ENCODE measurements at places on chromosomes 2 and 18.
A peak's percentile ranks its signal among the peaks of the same experiment; 100 is the strongest.

- no peak for DNase-seq
These were observed 37.3 kb downstream of the THAP4 start for GRCh38 chr2:241599615-241600014.

DNA sequence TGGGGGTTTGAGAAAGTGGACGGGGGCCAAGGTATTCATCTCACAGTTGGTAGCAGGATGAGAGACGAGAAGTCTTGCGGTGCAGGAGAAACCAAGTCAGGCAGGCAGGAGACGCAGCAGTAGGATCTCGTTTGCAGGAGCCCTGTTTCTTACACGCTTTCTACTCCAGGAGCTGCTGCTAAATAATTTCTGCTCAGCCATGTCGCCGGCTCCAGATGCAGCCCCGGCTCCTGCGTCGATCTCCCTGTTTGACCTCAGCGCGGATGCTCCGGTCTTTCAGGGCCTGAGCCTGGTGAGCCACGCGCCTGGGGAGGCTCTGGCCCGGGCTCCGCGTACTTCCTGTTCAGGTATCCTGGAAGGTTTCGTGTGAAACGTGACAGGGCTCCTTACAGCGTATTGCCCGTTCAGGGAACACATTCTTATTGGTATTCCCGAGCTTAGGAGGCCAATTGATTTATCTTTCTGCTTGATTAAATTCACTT lies 494 bp downstream of the ANKZF1 start:
- DNase-seq: peak; percentile 65

DNA sequence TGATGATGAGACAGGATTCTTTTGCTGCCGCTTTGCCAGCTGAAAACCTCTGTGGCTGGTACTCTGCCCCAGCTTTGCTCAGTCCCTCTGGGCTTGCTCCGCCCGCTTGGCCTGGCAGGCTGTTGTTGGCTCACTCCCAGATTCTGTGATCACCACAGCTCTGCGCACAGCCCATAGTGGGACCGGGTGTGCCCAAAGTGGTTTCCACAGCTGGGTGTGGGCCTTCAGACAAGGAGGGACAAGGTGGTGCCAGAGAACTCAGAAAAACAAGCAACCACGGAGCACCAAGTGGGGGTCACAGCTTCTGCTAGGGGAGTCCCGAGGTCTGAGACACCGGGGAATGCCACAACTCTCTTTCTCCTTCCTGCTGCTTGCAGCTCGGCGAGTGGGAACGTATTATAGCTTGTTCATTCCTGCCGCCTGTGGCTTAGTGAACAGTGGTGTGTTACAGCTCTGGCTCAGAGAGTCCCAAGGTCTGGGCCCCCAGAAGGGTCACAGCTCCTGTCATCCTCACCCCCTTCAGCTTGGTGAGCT lies 9.2 kb upstream of the KYNU start:
- no peak for DNase-seq

- no peak for DNase-seq
These were observed 768.3 kb upstream of the CDH7 start for GRCh38 chr18:64982414-64983055.

DNA sequence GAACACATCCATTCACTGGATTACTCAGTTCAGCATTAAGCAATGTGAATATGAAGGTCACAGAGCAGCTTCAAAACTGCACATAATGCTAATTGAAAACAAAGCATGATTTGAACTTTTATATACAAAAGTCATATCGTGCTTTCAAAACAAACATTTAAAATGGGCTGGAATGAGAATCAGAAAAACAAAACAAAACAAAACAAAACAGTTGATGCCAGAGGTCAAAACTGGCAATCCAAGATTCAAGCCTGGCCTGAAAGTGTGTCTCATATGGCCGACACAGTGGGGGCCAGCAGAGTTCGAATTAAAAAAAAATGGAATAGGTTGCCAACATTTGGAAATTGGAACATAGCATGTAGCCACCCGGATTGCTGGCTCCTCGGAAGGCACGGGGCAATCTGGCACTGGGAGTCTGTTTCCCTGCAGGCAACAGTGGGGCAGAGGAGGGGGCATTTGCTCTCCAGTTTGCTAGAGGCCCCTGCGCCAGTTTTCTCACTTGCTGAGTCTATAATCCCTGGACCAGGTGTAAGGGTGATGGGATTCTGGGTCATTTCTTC lies 294.4 kb downstream of the ZNF521 start:
- no peak for DNase-seq

GRCh38 chr18:55262021-55262560 lies 302.8 kb upstream of the CCDC68 start:
- no peak for DNase-seq

GRCh38 chr18:29439398-29439797 lies 1262.5 kb upstream of the CDH2 start:
- no peak for DNase-seq

- no peak for DNase-seq
These were observed at the start of gene LRATD1 for GRCh38 chr2:14632133-14632936. Gene LRATD1, plus strand, starts transcription at chr2:14632717. Its CDS starts 1,263 bp downstream, at chr2:14633980.

GRCh38 chr2:95275151-95275515 lies 884 bp downstream of the PROM2 start:
- DNase-seq: no peak

- no peak for DNase-seq
These were observed 41.3 kb downstream of the PARD3B start for GRCh38 chr2:204586444-204587180.

DNA sequence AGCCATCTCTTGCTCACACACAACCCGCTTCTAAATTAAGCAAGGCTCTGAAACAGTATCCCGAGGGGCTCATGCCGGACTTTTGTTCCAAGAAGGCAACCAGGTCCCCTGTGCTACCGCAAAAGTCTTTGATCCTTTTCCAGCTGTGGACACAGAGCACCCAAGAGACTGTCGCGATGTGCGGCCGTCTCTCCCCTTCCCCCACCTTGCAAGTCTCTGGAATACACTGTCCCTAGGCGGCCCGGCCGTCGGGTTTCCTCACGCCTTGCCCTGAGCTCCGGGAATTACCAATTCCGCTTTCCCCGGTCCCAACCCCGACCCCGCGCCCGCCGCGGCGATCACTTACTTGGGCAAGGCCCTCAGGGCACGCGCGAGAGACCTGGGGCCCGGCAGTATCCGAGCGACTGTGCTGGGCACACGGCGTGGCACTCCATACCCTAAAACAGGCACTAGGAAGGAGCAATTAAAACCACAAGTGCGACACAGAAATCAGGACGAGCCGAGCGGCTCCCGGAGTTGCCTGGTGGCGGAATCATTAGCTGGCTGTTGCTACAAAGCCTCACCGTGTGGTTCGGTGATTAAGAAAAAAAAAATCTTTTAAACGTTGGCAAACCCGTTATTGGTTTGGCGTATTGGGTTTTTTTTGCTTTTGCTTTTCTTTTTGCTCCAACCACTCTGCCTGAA lies 2.2 kb upstream of the DLX1 start:
- DNase-seq: no peak

GRCh38 chr2:208406474-208407451 lies at the start of gene PTH2R:
Gene PTH2R, plus strand, starts transcription at chr2:208406792. Its CDS starts 252 bp downstream, at chr2:208407044.
- DNase-seq: no peak

DNA sequence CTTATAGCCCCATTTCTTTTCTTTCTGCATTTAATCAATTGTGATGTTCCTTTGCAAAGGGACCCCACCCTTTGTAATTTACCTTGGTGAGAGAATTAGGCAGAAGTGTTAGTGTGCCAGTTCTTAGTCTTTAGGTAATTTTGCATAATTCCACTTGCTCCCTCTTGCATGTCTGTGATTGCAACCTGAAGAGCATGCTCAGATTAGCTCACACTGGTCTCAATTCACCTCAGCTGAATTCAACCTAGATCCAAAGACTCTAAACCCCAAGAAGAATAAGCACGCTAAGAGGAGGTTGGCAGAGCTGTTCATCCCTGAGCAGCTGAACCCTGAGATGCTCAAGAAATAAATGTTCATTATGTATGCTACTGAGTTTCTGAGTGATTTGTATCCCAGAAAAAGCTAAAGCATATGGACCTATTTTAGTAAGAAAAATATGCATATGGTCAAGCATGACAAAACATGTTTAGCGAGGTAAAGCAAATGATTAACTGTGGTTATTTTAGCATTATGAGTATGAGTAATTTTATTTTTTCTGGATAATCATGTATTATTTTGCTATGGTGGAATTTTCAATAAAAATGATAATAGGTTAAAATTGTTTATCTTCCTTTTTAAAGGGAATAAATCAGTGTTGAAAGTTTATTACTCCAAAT lies 299.2 kb upstream of the ZSWIM2 start:
- DNase-seq: no peak

DNA sequence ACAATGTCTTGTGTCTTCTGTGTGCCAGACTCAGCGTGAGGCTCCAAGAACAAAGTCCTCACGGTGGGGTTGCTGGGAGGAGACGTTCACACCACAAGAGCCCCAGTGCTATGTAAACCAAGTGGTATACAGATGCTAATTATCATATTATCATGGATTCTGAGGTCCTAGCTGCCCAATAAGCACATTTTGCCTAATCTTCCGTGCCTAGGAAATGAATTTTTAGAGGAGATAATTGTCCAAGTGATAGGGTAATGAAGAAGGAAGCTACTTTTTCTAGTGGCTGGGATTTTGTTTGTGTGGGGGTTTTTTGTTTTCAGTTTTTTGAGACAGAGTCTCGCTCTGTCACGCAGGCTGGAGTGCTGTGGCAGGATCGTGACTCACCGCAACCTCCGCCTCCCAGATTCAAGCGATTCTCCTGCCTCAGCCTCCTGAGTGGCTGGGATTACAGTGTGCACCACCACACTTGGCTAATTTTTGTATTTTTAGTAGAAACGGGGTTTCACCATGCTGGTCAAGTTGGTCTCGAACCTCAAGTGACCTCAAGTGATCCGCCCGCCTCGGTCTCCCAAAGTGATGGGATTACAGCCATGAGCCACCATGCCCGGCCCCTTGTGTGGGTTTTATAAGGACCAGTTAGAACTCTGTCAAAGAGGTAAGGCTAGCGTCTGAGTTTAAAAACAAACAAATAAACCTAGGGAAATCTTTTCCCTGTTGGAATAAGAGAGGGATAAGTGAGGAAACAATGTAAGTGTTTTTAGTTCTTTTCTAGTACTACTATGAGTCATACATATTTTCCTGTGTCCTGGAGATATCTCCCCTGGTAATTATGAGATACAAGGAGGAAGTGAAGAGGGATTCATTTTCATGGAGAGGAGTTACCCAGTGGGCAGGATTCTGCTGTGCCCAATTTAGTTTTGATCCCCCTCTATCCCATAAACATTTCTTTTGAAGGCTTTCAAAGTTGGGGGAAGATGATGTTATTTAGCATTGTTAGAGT lies 9.5 kb upstream of the SMAD7 start:
- DNase-seq: no peak
